ENCODE measurements at places on chromosomes 3 and 15.

DNA sequence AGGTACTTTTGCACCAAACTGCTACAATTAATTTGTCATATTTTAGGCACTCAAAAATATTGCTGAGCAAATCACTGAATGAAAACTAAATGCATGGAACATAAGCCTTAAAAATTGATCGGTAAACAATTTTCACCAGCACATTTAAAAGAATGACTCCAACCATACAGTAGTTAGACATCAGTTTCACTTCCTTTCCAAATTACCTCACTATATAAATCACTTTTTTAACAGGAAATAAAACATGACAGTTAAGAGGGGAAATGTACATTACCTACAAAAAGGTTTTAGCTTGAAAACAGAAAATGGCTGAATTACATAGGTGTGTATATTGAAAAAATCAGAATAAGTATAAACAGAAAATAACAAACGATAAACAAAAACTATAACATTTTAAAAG lies 108.4 kb downstream of the SERPINI1 start:
- no peak for DNase-seq

DNA sequence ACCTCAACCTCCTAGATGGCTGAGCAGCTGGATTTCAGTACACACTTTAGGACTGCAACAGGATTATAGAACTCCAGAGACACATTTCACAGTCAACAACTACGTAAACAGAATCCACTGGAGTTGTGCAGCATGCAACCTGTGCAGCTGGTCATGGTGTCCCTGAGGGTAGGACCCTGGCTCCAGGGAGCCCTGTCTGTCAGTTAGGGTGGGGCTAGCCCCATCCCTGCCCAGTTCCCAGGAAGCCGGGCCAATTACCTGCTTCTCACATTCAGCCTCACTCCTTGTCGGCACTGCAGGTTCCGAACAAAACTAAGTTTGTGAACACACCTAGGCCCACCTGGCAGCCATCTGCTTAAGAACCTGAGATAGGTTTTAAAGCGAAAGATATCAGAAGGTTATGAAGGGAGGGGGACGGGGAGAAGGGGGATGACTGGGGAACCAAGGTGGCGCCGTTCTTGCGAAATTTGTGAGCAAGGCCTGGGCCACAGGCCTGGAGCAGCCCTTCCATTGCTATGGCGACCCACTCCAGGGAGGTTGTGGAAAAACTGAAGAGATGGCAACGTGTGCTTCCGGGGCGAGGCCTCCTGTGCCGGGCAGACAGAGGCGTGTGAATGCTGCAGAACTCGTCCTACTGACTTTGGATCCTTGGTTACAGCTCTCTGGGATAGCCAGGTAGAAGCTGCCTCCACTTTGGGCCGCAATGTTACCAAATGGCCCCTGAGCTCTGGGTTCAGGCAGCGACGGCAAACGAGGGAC lies 25.3 kb downstream of the ACSBG1 start:
- DNase-seq, result peak; percentile 55

GRCh38 chr3:67401921-67402320 lies 252.5 kb downstream of the SUCLG2 start:
- DNase-seq, result no peak

DNA sequence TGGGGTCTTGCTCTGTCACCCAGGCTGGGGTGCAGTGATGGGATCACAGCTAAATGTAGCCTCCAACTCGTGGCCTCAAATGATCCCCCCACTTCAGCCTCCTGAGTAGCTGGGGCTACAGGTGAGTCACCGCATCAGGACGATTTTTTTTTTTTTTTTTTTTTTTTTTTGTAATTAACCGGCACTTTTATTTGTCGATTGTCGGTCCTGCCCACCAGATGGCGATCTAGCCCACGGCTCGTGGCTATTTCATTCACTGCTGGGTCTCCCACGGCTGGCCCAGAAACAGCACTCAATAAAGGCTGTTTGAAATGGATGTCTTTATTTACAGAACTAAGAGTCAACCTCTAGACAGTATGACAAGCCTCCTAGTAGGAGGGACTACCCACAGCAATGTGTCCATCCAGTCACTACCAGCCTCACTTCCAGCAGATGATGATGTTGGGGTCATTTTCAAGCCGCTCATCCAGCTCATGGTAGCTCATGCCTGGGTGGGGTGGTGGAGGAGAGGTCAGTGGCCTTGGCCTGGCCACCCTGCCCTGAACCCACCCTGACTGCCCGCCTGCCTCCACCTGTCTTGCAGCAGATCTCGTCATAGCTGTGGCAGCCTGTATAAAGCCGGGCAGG lies 1.8 kb upstream of the ZMYND10 start:
- DNase-seq, result peak; percentile 72

DNA sequence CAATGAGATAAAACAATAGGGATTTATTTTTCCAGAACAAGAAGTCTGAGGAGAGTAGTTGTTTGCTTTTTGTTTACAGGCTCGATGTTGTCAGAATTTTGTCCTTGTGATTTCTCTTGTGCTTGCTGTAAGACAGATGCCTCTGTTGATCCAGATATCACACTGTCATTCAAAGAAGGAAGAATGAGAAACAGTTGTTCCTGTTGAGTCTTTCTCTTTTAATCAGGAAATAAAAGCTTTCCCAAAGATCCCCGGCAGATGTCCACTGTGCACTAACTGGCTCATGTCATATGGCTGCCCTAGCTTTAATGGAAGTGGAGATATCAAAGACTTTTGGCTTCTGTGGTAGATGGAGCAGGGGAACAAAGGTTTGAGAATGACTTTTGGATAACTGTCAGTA lies 6.8 kb downstream of the SERPINI1 start:
- DNase-seq, result no peak

DNA sequence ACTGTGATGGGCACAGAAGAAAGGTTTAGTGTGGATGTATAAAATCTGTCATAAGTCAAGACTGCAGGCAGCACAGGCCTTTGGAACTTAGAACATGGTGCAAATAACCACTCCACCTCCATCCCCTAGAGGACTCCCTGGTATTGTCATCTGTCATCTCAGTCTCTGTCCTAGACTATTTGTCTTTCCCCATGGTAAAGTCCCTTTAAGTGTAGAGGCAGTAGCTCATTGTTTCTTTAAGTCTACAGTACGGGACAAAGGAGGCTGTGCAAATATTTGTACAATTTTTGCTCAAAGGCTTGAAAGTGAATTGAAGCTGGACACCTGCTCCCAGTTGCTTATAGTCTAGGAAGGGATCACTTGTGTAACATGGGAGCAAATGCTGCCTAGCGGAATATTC lies 3.2 kb upstream of the PXYLP1 start:
- DNase-seq, result no peak

- DNase-seq, result no peak
These were observed 1.3 kb upstream of the OXSR1 start for GRCh38 chr3:38163841-38164642.

- no peak for DNase-seq
These were observed 149.1 kb downstream of the TJP1 start for GRCh38 chr15:29672923-29673809.

GRCh38 chr3:133855002-133855370 lies 40.7 kb downstream of the RAB6B start:
- no peak for DNase-seq

DNA sequence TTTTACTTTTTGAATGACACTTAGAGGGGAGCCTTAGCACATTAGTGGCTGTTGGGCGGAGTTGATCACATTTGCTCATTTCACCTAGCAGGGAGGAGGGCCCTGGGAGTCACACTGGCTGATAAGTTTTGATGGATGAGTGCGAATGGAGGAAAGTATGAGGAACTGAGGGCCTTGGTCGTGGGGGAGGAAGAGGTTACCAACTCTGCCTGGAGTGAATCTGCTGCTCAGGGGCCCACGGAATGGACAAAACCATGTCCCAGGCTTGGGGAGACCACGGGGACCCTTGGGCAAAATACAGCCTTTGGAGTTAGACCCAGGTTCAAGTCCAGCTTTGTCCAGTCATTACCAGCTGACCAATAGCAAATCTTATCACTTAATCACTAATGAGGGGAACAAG lies 5.1 kb upstream of the FLNB start:
- DNase-seq, result no peak

DNA sequence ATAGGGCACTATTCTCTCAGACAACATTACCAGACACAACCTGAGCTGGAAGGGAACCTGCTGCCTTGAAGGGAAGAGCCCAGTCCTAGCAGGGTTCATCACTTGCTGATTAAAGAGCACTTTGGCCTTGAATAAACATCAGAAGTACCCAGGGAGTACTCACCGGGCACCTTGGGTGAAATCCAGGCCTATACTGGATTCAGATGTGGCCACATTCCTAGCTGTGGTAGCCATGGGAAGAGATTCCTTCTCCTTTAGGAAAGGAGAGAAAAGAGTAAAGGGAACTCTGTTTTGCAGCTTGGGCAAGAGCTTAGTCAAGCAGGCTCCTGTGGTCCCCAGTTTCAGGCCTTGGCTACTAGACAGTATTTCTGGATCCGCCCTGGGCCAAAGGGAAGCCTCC lies 195.0 kb downstream of the SPATA16 start:
- no peak for DNase-seq

GRCh38 chr3:133413161-133414020 lies 13.5 kb downstream of the BFSP2 start:
- no peak for DNase-seq

- DNase-seq, result no peak
These were observed 40.4 kb upstream of the SLC41A3 start for GRCh38 chr3:126124148-126124868.

DNA sequence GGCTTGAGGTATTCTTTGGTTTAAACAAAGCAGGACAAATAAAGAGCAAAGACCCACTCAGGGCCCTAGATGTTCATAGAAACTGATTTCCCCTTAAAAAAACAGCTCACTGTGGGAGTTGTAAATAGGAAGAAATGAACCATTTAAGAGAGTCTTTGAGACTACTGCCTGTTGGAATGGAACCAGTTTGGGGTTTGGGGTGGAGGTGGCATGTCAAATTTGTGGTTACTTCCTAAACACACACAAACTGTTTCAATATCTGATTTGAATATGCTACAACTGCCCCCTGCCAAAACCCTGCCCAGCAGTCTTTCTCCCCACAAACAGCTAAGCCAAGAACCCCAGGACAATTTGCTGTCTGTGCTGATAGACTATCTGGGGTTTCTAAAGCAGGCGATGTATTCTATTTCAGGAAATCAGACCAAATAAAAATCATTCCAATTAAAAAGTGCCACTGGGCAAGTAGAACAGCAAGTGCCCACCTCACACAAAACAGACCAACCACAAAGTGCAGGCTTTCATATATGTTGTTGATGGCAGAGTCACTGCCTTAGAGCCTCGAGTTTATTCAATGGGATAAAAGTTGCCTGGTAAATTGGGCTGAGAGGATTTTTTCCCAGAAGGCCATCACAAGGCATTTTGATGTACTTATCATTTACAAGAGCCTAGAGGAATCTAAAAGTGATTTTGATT lies 293.9 kb upstream of the PROK2 start:
- no peak for DNase-seq

DNA sequence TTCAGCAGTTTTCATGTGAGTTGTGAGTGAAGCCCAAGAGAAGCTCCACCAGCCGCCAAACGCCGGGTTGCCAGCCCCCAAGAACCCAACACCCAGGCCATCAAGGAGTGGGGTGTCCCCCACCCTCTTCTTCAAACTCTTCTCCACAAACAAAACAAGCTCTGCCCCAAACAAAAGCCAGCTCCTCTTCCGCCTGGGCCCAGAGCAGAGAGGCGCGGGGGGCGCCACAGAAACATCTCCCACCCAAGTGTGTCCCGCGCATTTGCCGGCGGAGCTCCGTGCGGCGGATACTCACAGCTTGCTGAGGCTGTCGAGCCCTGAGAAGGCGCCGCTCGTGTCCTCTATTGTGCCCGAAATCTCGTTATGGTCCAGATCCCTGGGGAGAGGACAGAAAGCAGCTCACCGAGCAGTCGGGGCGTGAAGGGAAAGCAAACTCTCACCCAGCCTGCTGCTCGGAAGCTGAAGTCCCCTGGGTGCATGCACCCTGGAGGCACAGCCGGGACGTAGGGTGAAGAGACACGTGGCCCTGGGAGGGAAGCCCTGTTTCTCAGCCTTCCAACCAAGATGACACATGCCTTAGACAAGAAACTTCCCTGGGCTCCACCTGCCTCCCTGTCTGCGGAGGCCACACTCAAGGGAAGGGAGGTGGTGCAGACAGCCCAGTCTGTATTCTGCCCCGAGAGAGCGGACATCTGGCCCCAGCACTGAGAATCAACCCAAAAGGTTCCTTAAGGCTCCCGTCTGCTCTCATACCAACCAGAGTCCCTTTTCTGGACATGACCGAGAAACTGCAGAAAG lies 95.7 kb downstream of the LRIG1 start:
- DNase-seq, result no peak

DNA sequence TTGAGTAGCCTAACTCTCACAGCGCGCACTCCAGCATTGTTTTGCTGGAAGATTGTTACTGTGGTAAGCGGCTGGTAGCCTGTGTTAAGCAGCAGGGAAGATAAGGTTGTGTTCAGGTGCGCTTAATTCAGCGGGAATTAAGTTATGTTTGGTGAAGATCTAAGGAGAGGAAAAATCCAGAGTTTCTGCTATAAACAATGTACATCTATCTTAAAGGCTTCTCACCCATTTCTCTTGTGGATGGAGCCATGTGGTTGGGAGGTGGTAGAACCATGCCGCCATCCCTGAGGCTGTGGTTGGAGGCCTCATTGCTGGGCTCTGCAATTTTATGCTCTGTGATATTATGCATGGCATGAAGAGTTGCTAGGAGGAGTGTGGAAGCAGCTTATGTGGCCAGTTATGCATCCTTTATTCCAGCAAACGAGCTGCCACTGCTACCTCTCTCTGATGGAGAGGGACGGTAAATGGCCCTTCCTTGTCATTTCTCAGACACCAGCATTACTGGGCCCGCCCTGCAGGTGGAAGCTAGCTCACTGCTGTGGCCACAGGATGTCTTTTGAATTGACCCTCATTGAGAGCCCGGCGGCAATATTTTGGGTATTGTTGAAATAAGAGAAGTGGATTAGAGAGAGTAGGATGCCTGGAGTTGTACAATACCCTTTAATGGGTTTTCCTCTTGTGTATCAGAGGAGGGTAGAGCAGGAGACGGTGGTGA lies 1.3 kb downstream of the MINAR1 start:
- DNase-seq, result no peak
